HT1080 (cell line): ENCODE measurements at places on chromosomes 7 and 10. TPM values are rescaled to one million over a fixed set of nuclear protein-coding genes. Genes with fewer than 3 reads are reported as not detected.

The NOC3L gene
- total RNA-seq, result 46.9 and 49.1 TPM in 2 replicates

The ADAMTS14 gene
- total RNA-seq, result under 0.01 TPM in 1 of 2 replicates, not detected in the other

The FANK1 gene
- total RNA-seq, result 0.42 TPM in 1 of 2 replicates, not detected in the other

The INHBA gene
- 1.1 and 1.7 TPM in 2 replicates for total RNA-seq

The TUBAL3 gene
- not detected in 2 replicates for total RNA-seq

The PDK4 gene
- total RNA-seq, result not detected in 2 replicates

DNA sequence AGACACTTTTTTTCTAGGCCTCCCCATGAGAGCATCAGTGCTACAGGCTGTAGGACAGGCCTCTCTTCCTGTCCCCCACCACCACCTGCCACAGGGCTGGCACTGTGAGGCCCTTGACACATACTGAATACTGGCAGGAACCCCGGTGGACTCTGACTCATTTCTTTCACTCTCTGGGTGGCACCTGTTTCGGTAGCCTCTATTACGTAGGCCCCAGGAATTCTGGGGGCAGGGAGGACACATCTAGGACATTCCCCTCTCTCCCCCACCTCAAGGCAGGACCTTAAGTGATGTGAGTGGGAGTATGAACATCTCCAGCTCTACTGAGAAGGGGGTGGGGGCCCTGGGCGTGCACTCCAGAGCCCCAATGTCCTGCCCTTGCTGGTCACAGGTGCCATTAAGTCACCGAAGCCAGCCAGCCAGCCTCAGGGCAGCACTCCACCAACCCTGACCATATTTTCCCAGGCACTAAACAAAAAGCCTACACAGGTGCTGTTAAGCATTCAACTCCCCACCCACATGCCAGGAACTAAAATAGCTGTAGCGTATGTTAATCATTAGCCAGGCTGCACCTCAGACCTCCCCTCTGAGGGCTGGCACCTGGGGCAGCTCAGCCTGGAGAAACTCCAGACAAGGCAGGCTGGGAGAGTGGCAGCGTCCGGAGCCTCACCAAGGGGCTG, 8.9 kb downstream of the ANXA11 start:
- DNase-seq, result peak; percentile 67

DNA sequence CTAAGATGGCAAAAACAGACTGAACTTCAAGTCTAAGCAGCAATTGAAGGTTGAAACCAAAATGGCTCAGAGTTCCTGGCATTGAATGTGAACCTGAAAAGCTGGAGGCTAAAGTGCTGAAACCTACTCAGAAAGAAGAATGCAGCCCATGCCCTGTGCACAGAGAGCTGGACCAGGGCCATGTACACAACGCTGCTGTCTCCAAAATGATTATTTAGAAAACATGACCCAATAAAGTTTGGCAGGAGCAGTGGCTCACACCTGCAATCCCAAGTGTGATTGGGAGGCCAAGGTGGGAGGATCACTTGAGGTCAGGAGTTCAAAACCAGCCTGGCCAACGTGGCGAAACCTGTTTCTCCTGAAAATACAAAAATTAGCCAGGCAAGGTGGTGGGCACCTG, 158.9 kb downstream of the AKR1D1 start:
- no peak for DNase-seq

GRCh38 chr10:4691301-4691700, 134.7 kb upstream of the AKR1E2 start:
- DNase-seq, result no peak

DNA sequence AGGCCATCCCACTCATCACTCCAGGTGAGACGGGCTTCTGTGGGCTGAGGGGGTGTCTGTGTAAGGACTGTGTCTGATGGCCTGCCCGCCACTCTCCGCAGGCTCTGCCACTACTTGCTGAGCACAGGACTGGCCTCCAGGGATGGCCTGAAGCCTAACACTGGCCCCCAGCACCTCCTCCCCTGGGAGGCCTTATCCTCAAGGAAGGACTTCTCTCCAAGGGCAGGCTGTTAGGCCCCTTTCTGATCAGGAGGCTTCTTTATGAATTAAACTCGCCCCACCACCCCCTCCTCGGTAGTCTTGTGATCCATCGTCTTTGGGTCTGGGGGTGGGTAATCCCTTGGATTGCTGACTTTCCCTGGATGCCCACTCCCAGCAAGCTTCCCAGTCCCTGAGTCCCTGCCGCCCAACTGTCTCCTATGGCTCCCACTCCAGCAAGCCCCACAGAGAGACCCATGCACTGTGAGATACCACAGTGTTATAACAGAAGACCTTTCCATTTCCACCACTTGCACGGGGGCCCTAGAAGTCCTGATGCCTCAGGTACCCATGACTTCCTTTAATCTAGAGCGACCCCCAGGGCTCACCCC, 4.7 kb downstream of the FXYD4 start:
- no peak for DNase-seq

GRCh38 chr7:123719197-123719721, 29.5 kb downstream of the WASL start:
- no peak for DNase-seq

DNA sequence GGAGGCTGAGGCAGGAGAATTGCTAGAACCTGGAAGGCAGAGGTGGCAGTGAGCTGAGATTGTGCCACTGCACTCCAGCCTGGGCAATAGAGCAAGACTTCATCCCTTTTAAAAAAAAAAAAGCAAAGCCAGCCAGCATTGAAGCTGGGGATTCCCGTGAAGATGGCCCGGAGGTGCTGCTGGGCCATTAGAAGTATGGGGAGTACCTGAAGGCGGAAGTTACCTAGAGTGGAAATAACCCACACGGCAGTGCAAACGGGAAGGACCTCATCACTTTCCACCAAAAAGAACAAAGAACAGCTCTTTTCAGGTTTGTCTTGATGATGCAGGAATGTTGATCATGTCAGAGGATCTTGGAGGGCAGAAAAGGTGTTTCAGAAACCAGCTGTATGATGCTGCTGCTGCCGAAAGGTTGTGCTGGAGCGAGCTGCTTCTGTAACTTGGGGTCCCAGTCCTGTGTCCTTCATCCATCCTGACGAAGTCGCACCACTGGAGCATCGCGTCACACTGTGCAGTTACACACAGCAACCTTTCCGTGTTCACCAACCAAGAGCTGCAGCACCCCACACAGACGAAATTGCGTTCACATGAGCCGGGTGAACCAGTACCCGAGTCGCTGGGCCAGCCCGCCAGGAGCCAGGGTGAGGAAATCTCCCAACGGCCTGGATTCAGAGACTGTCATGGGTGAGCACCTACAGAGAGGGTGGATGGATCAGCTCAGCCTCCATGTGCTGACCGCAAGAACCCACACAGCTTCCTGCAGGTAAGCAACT, 8.2 kb downstream of the ZFAND2A start:
- DNase-seq, result no peak

- DNase-seq, result peak; percentile 91
These were observed 84.0 kb downstream of the GSAP start for GRCh38 chr7:77331938-77332695.

- DNase-seq, result no peak
These were observed 214.8 kb downstream of the TMEM178B start for GRCh38 chr7:141288626-141289025.

GRCh38 chr10:15370212-15370855, 755 bp downstream of the FAM171A1 start:
- no peak for DNase-seq

- no peak for DNase-seq
These were observed 335.2 kb upstream of the RNF32 start for GRCh38 chr7:156305351-156305750.

DNA sequence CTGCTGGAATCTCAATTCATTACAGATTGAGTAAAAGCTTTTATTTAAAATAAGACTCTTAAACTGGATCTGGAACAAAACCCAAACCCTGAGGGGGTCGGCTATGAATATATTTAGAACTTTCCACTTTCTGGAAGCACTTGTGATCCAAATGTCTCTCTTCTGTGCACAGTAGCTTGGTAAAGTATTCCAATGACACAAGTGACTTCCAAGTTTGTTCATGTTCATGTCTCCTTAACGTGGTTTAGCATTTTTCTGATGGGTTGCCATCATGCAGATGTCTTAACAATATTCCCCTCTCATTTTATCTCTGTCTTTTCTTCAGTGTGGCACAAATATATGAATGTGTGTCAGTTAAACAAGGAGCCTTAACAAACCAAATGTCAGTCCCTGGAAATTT, 191.9 kb upstream of the SORCS1 start:
- no peak for DNase-seq

DNA sequence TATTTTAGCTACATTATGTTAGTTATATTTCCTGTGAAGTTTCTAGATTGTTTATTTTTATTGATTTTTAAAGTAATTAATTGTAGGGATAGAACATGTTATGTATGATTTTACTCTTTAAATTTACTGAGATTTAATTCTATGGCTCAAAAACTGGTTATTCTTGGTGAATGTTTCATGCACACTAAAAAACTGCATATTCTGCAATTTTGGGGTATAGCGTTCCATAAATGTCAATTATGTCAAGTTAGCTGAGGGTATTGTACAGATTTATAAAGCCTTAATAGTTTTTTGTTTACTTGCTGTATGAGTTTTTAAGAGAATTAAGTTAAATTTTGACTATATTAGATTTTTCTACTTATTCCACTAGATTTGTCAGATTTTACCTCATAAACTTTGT, 669.7 kb downstream of the GRID1 start:
- DNase-seq, result no peak
